ENCODE measurements at places on chromosomes 4 and X.
A peak's percentile ranks its signal among the peaks of the same experiment; 100 is the strongest.

DNA sequence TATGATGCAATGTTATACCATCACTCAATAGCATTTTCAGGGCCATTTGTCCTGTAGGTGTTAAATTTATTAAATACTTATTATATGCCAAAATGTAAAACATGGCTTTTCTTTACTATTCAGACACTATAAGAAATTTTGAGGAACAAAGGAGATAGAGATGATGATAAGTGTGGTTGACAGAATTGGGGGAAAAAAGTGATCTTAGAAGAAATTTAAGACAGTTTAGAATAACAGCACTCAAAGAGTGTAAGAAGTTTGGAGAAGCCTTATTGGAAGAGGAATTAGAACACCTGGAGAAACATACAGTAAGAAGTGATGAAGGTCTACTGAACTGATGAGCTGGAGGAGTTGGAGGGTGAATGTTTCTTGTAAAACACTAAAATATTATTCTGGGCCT is 12.8 kb upstream of the AFP start:
- DNase-seq = no peak

- peak; percentile 26 for DNase-seq
Measured at GRCh38 chr4:104641418-104641817, 146.7 kb upstream of the CXXC4 start.

GRCh38 chr4:169275180-169275579 is 4.4 kb upstream of the SH3RF1 start:
- DNase-seq = no peak

- no peak for DNase-seq
Measured at GRCh38 chrX:132406106-132406505, 82.7 kb downstream of the MBNL3 start.

- no peak for DNase-seq
Measured at GRCh38 chrX:40945361-40945713, 139.9 kb upstream of the USP9X start.

DNA sequence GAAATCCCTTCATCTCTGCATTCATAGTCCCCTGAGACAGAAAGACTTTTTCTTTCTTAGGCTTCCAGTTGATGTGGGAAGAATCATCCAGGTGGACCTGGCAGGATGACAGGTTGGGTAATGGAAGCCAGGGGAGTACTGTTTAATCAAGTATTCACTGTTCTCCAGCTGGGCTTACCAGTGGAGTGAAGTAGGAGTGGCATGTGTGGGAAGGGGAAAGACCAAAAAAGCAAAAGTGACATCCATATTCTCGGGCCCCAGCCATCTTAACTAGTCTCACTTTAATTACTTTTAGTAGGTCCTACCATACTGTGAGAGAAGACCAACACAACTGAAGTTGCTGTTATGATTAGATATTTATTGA is 18.5 kb downstream of the VSIG4 start:
- DNase-seq = no peak

DNA sequence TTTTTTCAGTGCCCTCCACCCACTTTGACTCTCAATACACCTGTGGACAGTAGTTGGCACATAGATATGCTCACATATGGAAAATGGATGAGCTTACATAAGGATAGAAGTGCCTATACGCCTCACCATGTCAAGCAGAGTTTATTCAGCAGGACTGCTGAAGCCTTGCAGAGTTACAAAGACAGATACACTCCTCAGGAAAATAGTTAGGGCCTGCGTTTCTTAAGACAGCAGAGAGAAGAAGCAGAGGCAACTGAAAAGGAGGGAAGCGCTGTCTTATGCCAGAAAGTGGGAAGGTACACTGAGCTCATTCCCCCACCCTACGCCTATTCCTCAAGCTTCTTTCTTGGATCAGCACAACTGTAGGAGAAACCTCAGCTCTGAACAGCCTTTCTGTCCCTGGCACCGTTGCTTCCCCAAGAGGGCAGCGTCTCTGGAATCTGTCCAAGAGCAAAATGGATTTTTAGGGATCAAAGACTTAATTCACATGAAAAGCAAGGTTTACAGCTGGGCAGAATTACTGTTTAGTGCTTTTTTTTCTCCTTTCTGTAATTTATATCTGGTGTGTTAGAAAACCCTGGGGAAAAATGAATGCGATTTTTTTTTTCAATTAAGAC is 37.3 kb upstream of the MBTPS2 start:
- peak; percentile 21 for DNase-seq

GRCh38 chr4:187550256-187550950 is 445.2 kb upstream of the ZFP42 start:
- no peak for DNase-seq

DNA sequence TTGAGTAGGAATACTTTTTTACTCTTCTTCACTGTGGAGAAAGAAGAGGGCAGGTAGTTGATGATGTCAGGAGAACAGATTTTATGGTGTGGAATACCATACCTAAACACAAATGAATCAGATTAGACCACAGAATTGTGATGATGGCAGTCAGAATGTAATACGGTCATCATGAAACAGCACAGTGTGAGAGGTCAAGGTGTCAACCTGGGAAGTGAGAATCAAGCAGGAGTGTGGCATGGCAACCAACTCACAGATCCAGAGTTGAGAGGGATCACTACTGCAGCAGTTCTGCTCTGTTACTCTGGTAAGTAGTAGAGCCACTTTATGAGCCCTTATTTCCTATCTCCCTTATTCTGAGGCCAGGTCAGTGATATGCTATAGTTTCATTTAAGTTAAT is 27.7 kb downstream of the METTL14 start:
- DNase-seq = no peak

DNA sequence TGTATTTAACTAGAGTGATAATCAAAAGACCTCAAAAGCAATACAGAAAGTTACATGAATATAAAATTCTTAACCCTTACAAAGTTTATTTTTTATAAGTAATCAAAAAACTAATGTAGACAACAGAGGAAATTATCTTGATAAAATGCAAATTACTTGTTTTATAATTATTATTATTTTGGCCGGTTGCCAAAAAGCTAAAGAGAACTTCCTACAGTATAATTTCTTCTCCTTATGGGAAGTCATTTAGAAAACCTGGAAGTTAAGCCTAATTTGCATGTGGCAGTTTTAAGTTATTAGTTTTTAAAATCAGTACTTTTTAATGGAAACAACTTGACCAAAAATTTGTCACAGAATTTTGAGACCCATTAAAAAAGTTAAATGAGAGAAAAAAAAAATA is 621.3 kb upstream of the PCDH10 start:
- no peak for DNase-seq

DNA sequence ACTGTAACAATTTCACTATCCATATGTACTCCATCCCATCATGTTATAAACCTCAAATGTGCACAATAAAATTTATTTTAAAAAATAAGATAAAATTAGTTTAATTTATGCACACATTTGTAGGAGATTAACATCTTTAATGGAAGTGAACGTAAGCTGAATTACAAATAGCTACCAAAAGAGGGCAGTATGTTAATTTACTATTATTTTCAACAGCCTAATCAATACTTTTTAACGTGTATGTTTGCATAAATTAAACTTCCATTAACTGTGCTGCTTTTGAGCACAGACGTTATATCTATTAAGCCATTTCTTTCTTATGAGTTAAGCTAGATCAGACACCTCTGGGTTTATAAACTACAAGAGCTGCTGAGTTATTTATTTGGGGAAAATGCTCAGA is 56.5 kb upstream of the PHKA2 start:
- no peak for DNase-seq

DNA sequence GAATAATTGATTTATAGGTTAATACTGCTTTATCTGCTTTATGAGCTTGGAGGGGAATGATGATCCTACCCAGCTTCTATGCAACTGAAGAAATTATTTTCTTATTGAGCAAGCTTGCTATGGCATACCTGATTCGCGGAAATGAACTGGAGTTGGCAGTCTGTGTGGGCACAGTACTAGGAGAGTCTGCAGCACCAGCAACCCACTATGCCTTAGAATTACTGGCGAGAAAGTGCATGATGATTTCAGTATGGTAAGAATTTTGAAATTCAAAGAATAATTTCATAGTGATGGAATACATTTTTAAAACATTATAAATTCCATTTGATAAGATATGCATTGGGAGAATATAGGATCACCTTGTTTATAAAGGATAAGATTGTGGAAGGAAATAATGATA is 32.3 kb downstream of the SPATA4 start:
- DNase-seq = no peak

DNA sequence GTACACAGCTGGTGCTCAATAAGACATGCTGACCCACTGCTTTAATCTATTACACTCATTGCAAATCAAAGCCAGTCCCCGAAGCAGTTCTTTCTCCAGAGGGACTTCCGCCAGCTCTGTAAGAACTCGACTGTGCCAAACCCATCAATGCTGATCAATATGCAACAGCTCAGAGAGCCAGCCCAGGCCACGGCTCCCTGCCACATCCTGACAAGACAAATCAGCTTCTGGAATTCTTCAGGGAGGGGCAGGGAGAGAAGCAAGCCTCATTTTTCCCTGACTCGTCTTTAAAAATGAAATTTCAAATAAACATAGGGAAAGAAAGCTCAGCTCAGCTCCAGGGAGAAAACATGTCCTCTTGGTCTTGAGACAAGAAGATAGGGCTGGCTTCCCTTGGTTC is 5.3 kb upstream of the ADRA2C start:
- DNase-seq = no peak

GRCh38 chr4:25320336-25320735 is 7.8 kb downstream of the ZCCHC4 start:
- DNase-seq = peak; percentile 37

GRCh38 chr4:26346203-26346620 is 25.4 kb downstream of the RBPJ start:
- DNase-seq = peak; percentile 72

- no peak for DNase-seq
Measured at GRCh38 chr4:105171912-105172311, 25.2 kb downstream of the TET2 start.

DNA sequence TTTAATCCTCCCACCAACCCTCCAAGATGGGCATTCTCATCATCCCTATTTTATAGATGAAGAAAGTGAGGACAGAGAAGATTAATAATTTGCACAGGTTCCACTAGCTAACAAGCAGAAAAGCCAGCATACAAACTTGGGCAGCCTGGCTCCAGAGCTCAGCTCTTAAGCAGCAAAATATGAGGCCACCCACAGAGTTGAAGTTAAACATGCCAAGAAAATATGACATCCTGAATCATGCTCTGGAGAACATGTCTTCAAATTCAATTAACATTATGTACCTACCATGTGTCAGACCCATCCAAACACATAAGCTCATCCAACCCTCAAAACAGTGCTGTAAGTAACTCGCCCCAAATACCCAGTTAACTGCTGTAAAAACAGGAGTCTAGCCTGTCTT is 33.9 kb downstream of the USP46 start:
- DNase-seq = no peak

GRCh38 chr4:151744614-151745013 is 16.2 kb downstream of the GATB start:
- DNase-seq = peak; percentile 72

- no peak for DNase-seq
Measured at GRCh38 chr4:155620637-155621036, 46.0 kb upstream of the GUCY1A1 start.

DNA sequence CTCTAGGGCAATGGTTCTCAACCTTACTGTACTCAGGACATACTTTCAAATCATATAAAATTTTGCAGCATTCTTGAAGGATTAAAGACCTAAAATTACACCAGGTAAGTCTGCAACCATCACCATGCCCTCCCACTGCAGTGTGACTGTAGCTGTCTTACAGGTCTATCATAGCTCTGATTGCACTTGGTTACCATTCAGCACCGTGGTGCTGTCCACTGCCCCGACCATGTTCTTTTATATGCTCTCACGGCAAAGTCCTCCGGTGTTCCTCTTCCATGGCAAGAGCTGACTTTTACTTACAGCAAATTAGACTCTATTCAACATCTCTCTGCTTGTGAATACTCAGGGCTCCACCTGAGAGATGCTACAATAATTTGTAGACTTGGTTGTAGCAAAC is 11.5 kb downstream of the CRMP1 start:
- peak; percentile 6 for DNase-seq

- no peak for DNase-seq
Measured at GRCh38 chr4:41506130-41506529, 31.8 kb upstream of the LIMCH1 start.

GRCh38 chrX:53441531-53442321 is 7.6 kb upstream of the HSD17B10 start:
- DNase-seq = peak; percentile 74

- DNase-seq = peak; percentile 67
Measured at GRCh38 chr4:174120446-174121295, 162.8 kb downstream of the FBXO8 start.

- DNase-seq = no peak
Measured at GRCh38 chr4:73005514-73005913, 64.0 kb downstream of the COX18 start.

DNA sequence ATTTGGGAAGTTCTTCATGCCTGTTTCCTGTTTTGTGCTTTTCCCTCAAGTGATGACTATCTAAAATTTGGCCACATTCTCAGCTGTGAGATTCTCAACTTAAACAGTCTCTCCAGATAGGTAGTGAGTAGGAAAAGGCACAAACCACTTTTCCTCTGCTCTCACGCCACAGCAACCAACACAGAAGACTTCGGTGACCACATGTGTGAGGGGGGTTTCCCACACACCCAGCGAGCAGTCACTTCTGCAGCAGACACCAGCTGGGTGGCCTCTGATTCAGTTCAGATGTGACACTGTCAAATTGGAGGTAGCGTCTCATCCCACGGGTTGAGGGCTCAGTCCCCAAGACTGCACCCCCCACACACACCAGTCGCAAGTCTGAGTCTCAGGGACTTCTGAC is 25.1 kb upstream of the CLDN34 start:
- DNase-seq = no peak

- DNase-seq = no peak
Measured at GRCh38 chr4:155597933-155598451, 68.7 kb upstream of the GUCY1A1 start.

GRCh38 chr4:128307123-128307571 is 19.5 kb upstream of the PGRMC2 start:
- DNase-seq = no peak

GRCh38 chrX:65985922-65986588 is 53.8 kb downstream of the VSIG4 start:
- DNase-seq = peak; percentile 69

DNA sequence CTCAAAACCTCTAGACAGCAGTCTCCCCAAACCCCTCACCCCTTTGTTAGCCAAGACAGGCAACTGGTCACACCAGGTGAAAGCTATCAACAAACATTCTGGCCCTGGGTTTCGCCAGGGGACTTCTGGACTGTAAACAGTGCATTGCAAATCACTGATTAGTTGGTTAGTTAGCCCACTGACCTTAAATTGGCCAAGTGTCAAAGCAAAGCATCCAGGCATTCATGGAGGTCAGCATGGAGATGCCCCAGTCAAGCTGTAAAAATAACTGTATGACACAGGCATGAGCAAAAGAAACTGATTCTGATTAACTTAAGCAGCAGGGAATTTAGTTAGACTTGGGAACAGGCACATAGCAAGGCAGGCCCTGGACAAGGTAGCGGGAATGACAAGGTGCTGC is 156.0 kb upstream of the TTC29 start:
- DNase-seq = no peak

GRCh38 chr4:69830192-69830559 is 29.8 kb downstream of the SULT1E1 start:
- DNase-seq = no peak

DNA sequence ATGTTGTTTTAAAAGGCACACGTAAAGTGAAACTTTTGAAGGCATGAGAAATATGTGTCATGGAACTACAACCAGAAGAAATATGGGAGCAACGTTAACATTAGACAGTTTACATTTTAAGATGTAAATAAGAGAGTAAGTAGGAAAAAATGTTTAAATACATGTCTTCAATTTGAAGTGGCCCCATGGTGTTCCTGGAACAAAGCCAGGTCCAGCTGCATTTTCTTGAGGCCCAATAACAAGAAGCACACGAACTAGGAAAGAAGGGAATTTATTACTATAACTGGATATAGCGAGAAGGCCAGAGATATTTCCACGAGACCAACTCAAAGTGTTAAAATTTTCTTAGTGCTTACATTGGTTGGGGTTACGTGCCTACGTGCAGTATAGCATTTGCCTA is 458.1 kb downstream of the KCTD8 start:
- no peak for DNase-seq
